Left ventricle myocardium inferior (tissue), 1 donor: ENCODE measurements at places on chromosomes 7 and 10. TPM values are rescaled to one million over a fixed set of nuclear protein-coding genes. Genes with fewer than 3 reads are reported as not detected.

GPR85 gene
- total RNA-seq, result 0.69 TPM

GPR146 gene
- total RNA-seq, result 29.8 TPM

GIMAP6 gene
- 24.3 TPM for total RNA-seq

PCGF6 gene
- total RNA-seq, result 5.4 TPM

GDF10 gene
- total RNA-seq, result 0.22 TPM

ARHGEF35 gene
- 0.38 TPM for total RNA-seq

PDZD7 gene
- total RNA-seq, result 0.27 TPM

PRLHR gene
- total RNA-seq, result not detected

KCNH2 gene
- total RNA-seq, result 94.1 TPM

ZDHHC16 gene
- total RNA-seq, result 17.8 TPM

TMEM273 gene
- 29.0 TPM for total RNA-seq

STEAP1B gene
- total RNA-seq, result 0.63 TPM

SPDYE11 gene
- total RNA-seq, result not detected

LIPN gene
- not detected for total RNA-seq

PAPOLB gene
- 0.05 TPM for total RNA-seq

SPDYE6 gene
- not detected for total RNA-seq

AZGP1 gene
- total RNA-seq, result 85.5 TPM

CFTR gene
- 0.11 TPM for total RNA-seq

GJD4 gene
- total RNA-seq, result not detected

PTPRN2 gene
- 1.3 TPM for total RNA-seq

CDC14C gene
- not detected for total RNA-seq

SLC26A4 gene
- total RNA-seq, result 0.41 TPM

LRGUK gene
- total RNA-seq, result 0.19 TPM

ABCB4 gene
- 4.2 TPM for total RNA-seq

TACC2 gene
- total RNA-seq, result 400 TPM

GATA3 gene
- 1.4 TPM for total RNA-seq

GPNMB gene
- total RNA-seq, result 288 TPM
